ENCODE measurements at places on chromosomes 4 and X.
A peak's percentile ranks its signal among the peaks of the same experiment; 100 is the strongest.

DNA sequence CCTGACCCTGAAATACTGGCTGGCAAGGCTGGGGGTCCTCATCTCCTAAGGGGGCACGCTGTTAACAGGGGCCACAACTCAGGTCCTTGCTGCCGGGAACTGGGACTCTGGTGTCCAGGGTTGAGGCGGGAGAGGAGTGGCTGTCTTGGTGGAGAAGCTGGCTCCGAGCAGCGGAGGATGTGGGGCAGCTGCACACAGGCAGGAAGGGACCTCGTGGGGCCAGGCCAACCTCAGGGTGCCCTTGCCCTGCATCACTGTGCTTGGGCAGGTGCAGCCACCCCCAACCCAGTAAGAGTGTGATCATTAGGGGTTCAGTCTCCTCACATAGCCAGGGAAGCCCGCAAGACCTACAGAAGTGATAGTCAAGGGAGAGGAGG, 12.6 kb upstream of the PDE6B start:
- DNase-seq: no peak

DNA sequence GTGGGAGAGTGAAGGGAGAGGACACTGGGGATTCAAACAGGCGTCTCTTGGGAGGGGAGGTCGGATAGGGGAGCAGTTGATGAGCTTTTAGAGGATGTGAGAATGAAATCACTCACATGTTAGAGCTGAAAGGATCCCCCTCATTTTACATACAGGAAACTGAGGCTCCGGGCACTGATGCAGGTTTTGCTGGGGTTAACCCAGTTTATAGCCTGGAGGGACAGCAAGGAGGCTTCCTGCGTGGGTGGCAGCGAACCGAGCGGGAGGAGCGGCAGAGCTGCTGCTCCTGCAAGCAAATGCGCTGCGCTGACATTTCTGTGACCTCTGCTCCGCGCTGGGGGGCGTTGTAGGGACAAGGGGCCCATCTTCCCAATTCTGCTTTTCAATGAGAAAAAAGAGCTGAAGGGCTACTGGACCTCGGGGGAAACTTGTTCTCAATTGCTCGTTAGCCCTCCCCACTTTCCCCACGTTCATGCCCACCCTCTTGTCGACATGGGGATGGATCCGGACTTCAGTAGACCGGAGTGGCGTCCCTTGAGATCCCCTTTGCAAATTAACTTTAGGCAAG, 1.2 kb upstream of the NEUROG2 start:
- no peak for DNase-seq

GRCh38 chrX:130336531-130336930, 3.2 kb upstream of the SLC25A14 start:
- DNase-seq: no peak

DNA sequence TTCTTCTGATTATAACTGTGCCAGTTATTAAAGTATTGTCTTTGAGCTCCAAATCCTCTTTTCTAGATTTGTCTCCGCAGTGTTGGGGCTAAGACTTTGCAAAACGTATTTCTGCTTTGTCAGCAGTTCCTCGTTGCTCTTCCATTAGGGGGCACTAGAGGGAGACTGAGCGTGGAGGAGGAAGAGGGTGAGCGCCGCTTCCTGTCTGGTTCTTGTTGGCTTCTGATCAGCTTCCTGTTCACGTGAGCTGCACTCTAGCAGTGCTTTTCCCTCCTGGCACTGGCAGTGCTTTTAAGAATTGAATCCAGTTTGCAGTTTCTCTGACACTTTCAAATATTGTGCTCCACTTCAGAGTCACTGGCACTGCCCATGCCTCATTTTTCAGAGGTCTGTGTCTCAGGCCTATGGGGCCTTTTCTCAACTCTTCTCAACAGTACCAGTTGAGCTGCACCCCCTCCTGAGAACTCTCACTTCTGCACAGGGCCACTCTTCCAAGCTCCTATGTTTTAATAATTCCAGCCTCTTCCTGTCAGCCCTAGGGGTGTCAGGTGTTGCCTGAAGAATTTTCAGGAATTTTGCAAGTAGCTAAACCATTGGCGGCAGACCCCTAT, 54.4 kb upstream of the LCORL start:
- DNase-seq: no peak

GRCh38 chrX:152632445-152633097, 5.1 kb upstream of the GABRQ start:
- no peak for DNase-seq

DNA sequence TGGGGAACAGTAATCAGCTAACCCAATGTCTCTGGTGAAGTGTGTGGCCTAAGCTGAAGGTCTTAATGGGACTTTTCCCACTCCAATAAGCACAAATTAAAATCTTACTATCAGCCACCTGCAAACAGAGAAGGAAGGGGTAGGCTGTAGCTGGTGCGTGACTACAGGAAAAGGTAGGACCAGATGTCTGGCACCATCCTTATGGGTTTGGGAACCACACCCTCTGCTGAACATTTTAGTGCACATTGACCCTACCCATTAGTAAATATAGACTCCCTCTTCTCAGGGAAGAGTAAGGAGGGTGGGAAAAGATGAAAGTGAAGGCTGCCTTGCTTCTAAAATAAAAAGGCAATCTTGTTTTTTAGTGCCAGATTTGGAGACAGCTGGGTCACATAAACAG, 602.8 kb downstream of the FAT4 start:
- no peak for DNase-seq

DNA sequence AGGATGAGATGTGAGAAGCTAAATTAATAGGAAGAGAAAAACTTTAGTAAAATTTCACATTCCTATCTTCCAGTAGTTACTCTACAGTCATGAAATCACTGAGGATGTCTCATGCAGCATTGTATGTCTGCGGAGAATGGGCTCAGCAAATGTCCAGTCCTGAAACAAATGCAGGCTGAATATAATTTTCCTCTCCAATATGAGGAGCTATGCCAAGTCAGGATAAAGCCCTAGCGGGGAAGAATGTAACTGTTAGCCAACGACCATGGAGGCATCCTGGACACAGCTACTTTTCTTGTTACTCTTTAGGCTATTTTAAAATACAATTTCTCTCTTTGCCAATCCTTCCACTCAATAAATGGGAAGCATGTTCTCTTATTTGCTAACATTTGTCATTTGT, 127.7 kb downstream of the PRKX start:
- DNase-seq: no peak

DNA sequence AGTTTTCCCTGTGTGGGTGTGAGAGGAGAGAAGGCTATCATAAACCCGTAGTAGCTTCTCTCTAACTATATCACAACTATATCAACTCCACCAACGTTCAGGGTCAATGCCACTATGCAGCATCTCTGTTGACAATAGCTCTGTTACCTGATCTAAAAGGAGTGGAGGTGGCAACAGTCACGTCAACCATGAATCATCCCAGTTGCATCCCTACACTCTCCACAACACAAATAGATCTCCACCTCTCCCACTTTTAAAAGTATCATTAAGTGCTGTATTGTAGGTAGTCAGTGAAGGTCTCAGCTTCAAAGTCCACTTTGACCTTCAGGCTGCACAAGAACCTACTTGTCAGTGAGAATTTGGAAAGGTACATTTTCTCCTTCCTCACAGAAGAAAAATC, 600.5 kb upstream of the GRIA3 start:
- DNase-seq: no peak

- DNase-seq: no peak
Measured at GRCh38 chr4:153345012-153345981, 809 bp downstream of the MND1 start.

- DNase-seq: no peak
Measured at GRCh38 chr4:103079621-103080020, 3.1 kb upstream of the SLC9B2 start.

DNA sequence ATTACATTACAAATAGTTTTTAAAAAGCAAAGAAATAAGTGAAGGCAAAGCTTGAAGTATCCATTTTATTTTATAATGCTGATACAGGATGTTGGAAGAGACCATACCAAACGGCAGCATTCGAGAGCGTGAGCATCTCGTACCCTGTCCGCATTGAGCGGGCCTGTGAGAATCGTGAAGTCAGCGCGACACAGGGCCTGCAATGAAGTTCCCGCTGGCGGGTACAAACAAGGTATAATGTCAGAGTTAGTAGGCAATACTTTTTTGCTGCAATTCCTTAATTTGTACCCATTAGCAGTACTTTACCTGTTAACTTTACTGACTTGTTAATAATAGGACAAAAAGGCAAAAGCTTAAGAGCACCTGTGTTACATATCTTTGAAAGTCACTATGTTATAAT, 19.0 kb downstream of the HNRNPD start:
- no peak for DNase-seq

DNA sequence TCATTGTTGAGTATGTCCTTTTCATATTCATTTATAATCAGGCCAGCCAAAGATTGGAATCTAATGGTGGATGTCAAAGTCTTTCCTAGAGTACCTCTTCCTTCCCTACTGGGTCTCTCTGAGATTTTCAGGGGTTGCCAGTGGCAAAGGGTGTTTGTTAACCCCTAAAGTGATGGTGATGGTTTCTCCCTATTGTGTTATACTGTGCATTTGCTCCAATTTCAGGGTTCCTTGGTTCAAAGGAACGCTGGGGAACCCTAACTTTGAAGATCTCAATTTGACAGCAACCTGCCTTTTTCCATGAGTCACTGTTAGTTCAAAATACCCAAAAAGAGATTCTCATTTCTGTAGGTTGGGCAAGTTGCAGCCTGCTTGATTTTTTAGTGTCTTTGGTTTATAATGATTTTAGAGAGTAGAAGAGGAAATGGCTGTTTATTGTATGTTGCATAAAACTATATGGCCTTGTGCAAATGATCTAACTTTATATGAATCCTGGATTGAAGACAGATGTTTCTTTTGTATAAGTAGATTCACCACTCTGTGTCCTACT, 23.0 kb downstream of the GAB1 start:
- DNase-seq: no peak

GRCh38 chrX:15761564-15762191, 23.6 kb downstream of the CA5B start:
- no peak for DNase-seq

DNA sequence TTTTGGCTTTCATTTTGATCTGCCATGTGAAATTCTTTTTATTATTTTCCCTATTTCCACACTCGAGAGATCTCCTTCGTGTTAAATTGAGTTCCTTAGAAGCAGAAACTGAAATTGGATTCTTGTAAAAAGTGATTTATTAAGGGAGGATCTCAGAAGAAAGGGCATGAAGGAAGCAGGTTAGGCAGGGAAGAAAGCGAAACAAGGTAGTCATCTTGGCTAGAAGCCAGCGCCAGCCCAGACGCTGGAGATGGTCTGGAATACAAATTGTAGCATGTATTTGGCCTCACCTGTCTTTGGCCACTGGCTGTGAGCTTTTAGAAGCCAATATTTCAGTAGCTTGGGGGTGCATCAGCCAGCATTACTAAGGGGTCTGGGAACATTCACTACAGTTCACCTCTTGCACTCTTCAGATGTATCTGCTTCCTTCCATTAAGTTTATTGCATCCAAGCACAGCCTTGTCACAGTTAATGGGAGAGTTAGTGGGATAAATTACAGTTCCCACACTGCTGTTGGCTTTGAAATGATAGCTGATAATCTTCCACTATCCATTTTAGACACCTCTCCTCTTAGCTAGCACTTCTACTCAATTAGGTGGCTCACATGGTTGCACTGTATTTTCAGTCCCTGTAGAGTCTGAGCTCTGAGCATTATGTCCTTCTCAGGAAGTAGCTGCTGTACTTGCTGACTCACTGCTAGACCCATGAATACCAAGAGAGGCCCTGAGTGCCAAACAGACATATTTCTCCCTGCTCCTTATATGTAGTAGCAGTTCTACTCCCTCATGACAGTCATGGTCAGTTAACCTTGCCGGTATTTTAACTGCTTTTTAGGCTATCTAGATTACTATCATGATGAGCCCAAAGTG, 14.6 kb downstream of the GRXCR1 start:
- DNase-seq: peak; percentile 53

- DNase-seq: no peak
Measured at GRCh38 chr4:20878806-20879205, 178.5 kb downstream of the PACRGL start.

DNA sequence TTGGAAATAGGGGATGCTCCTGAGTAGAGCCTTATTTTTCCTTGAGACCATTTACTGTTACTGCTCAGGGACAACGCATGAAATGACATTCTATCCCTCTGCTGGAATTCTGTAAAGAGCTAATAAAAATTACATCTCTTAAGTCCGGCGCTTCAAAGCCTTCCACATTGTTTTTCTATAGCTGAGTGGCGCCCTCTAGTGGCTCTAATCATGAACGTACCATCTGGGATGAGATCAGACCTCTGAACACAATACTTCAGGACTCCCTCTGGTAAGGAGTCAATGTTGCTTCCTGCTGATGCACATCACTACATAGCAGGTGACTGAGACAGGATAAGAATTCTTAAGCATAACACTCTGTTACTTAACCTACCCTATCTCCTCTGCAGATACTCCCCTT, 6.0 kb downstream of the HMGN5 start:
- no peak for DNase-seq

GRCh38 chr4:98555798-98556445, 102.5 kb downstream of the TSPAN5 start:
- DNase-seq: no peak

GRCh38 chrX:16087076-16087475, 36.3 kb upstream of the GRPR start:
- peak; percentile 24 for DNase-seq

- no peak for DNase-seq
Measured at GRCh38 chrX:6708676-6709380, 173.9 kb upstream of the VCX3A start.

- no peak for DNase-seq
Measured at GRCh38 chrX:11504234-11504633, 161.5 kb downstream of the ARHGAP6 start.

DNA sequence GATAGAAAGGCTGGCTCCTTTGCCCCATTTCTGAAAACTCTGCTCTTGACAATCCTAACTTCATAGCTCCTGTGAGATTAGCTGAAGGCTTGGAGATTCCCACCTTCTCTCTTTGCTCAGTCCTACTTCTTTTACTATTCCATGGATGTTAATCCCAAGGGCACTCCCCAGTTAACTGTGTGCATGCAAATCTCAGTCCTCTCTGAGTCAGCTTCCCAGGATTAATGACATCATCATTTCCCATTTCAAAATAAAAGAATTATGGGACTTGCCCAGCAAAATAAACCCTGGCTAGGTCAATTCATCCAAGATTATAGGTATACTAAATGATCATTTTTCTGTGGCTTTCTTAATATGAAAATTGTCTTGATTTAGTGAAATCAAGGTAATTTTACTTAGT, 328.6 kb upstream of the NR3C2 start:
- no peak for DNase-seq

- DNase-seq: no peak
Measured at GRCh38 chr4:24664956-24665355, 80.6 kb upstream of the DHX15 start.

GRCh38 chr4:98517218-98518021, 141.0 kb downstream of the TSPAN5 start:
- DNase-seq: no peak

- DNase-seq: no peak
Measured at GRCh38 chrX:13805241-13805640, 11.7 kb downstream of the GPM6B start.

DNA sequence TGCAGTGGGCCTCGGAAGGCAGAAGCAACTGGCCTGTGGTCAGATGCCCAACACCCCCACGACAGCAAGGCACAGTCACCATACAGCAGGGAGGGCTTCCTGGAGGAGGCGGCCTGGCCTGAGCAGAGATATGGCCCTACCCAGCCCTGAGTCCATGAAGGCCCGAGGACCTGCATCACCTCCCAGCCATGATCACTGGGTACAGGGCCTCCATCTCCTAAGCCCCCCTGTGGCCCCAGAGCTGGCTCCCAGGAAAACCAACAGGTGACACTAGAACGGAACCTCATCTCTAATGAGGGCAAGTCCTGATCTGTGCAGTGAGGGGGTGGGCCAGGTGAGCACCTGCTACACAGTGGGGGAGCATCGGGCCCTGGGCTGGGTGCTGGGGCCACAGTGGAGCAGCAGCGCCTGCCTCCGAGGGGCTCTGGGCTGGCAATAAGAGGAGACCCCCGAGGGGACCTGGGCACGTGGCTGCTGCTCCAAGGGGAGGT, 26.2 kb upstream of the MXD4 start:
- no peak for DNase-seq

All from retinal pigment epithelial cell (primary cell).